ENCODE measurements at places on chromosomes 2 and 18. TPM values are rescaled to one million over a fixed set of nuclear protein-coding genes. Genes with fewer than 3 reads are reported as not detected.

DNA sequence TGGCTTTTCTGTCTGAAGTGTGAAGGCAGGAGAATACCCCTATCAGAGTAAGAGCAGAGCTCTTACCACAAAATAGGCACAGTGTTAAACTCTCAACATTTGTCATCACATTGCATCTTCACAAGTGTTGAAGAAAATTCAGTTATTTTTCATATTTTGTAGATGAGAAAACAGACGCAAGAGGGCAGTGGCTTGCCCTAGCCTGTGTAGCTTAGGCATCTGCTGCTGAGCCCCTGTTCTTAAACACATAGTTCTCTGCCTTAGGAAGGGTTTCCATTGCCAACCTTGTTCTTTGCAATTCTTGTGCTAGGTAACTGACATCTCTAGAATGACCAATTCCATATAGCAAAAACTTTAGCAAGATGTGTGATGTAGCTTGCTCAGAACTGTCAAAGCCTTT, 112.7 kb upstream of the RMDN2 start:
- no peak for DNase-seq

DNA sequence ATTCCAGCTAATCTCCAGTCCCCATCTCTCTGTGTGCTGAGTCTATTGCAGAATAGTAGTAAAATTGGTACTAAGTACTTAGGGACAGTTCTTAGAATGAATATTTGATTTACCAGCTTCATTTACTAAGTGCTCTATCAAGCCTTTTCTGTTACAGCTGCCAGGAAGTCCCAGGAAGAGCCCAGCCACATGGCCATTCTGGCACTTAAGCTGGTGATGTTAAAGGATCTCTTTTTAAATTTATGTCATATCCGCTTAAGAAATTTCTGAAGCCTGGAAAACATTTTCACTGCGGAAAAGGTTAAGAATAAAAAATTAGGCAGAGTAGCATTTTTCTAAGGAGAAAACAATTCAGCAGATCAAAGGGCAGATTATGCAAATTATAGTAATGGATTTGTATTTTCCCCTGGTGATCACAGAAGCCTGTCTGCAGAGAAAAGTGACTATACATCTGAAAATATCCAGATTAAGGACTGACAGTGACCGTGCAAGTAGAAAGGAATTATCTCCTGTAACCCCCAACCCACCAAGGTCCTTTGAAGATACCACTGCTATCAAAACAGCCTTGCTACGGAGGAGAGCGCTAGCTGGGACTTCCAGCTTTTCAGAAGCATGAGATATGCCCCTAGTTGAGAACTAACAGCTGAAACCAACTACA, 260.8 kb downstream of the SH3BP4 start:
- no peak for DNase-seq

DNA sequence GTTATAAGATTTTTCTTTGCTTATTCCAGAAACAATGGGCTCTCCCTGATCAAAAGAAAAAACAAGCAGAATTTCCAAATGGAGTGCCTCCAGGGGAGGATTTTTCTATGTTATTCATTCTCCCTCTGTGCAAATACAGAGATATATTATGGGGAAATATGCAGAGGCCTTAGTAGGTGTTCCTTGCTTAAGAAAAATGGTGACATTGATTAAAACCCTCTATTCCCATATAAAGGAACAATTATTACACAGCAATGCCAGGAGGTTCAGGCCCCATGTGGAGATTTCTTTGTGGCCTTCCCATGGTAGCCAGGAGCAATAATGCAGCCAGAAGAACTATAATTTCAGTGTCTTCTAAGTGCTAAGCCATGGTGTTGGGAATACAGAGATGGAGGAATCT, 255.9 kb upstream of the CXCR4 start:
- DNase-seq = no peak

GRCh38 chr2:49002750-49003149, 151.6 kb downstream of the FSHR start:
- no peak for DNase-seq

- DNase-seq = no peak
Measured at GRCh38 chr18:36199691-36200295, 12.5 kb downstream of the MOCOS start.

GRCh38 chr2:136167721-136168475, 49.9 kb upstream of the CXCR4 start:
- DNase-seq = no peak

GRCh38 chr2:30655211-30655610, 152.0 kb downstream of the CAPN13 start:
- DNase-seq = no peak

DNA sequence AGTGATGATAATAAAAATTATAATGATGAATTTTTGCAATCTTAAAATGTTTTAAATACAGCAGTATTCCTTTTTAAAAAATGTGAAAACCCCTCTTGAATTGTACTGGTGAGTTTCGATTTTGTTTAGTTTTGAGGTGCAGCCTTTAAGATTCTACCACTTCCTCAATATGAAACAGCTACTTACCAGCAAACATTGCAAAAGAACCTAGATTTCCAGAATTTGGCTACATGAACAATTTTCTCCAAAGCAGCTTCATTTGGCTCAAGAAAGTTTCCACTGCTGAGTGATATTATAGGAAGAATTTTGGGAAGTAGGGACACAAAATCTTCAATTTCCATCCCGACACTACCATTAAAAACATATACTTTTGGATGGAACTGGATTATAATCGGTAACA, 12.0 kb downstream of the TCF4 start:
- DNase-seq = no peak

DNA sequence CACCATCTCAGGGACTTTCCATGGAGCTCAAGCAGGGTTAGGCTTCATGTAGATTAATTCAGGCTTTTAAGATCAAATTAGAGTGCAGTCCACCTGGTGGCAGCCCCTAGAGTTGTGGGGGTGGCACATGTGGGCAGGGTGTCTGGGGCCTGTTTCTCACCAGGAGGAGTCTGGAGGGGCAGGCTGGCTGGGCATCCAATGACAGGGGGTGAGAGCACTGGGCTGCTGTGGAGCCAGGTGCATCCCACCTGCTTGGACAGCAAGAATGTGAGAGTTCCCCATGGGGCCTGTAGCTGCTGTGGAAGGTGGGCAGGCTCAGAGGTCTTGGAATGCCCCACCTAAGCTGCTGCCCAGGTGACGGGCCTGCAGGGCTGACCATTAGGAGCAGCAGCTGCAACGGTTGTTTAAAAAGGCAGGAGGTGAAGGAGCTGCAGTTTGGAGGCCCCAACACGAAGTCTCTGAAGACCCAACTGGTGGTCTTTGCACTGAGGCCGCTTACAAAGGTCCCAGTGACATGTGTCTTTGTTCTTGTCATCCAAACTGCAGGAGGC, 686.3 kb upstream of the HS6ST1 start:
- no peak for DNase-seq

GRCh38 chr2:30561349-30561748, 114.3 kb downstream of the LCLAT1 start:
- DNase-seq = no peak

- no peak for DNase-seq
Measured at GRCh38 chr18:77096936-77097886, 35.4 kb downstream of the MBP start.

DNA sequence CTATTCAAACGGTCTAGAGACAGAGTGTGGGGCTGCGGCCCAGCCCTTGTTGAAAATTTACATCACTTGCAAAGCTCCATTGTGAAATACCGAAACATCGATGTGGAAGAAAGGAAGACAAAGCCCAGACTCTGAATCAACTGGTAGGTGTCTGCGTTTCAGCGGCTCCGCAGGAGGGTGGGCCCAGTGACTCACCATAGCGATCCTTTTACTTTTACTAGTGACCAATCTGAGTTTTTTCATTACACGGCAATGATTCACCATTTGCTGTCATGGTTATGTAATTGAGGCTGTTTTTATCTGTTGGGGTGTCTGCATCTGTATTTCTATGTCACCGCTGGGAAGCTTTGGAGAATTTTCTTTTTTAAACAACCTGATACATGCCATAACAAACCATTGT, 66.6 kb upstream of the ODC1 start:
- DNase-seq = no peak

GRCh38 chr2:218711550-218711929, 905 bp downstream of the TTLL4 start:
- DNase-seq = no peak

- DNase-seq = no peak
Measured at GRCh38 chr18:8003878-8004675, 437.0 kb downstream of the PTPRM start.

DNA sequence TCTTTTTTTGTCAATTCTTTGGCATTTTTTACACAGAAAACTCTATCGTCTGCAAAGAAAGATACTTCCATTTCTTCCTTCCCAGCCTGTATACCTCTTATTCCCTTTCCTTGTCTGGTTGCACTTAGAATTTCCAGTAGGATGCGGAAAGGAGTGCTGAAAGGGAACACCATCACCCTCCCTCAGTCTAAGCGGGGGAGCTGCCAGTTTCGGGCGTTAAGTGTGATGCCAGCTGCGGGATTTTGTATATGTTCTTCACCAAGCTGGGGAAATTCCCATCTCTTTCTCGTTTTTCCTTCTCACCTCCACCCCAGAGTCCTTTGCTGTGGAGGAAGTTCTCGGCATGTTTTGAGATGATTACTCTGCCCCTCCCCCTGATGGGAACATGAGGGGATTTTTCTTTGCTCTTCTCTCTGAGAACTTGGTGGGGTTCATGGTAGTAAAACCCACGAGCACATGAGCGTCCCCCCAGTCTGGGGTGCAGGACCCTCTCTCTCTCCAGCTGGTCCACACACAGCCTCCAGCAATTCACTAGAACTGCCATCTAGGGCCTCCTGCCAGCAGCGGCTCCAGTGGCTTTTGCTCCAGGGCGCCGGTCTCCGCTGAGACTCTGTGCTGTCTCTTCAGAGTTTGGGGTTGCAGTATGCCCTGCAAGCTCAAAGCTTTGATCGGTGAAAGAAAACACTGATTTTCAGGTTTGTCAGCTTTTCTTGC, 15.5 kb downstream of the AQP12A start:
- DNase-seq = no peak

- no peak for DNase-seq
Measured at GRCh38 chr18:43680096-43680495, 402.8 kb upstream of the SYT4 start.

GRCh38 chr2:143371616-143372015, 242.4 kb downstream of the ARHGAP15 start:
- DNase-seq = no peak

- DNase-seq = no peak
Measured at GRCh38 chr2:168404764-168405163, 51.3 kb upstream of the CERS6 start.

DNA sequence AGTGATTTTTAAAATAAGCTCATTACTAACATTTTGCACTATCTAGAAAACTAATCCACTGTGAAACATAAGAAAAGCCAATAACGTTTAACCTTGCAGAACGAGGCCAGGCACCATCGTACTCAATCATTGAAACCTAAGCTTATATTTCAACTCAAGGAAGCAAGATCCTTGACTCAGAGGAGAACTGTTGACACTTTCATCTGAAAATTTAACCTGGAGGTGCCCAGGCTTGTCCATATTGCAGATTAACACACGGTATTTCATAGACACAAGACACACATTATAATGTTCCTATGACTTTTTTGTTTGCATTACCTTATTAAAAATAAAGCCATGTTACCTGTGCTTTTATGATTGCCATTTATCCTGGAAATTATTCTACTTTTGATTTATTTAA, 89.6 kb downstream of the ZNF385B start:
- DNase-seq = no peak

DNA sequence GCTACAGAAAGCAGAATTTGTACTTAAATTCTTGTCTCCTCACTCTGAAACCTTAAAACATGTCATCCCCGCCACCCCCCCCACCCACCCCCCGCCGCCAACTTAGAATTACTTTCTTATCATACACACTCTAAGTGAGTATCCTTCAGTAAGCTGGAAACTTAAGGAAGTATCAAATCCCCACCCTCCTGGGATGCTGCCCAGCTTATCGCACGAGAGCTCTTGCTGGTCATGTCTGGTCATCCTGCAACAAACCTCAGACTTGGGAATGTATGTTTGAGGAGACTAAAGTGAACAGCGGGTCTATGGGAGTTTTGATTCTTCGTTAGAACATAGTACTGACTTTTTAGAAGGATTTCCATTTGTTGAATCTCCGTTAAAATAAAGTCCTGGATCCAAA, 203.3 kb downstream of the PTGR3 start:
- no peak for DNase-seq

The CELF4 gene
- not detected for total RNA-seq

The MLPH gene
- not detected for total RNA-seq

The EMILIN1 gene
- total RNA-seq = not detected

The THSD7B gene
- not detected for total RNA-seq

The TSHZ1 gene
- 21.5 TPM for total RNA-seq

The COL4A3 gene
- 0.47 TPM for total RNA-seq

The DUSP2 gene
- 1,350 TPM for total RNA-seq

The LHCGR gene
- total RNA-seq = not detected

The RAD51AP2 gene
- not detected for total RNA-seq

The SPHKAP gene
- total RNA-seq = not detected

Measured in CD8-positive, alpha-beta T cell (primary cell).